ENCODE measurements at places on chromosomes 3 and 15.

GRCh38 chr3:120741837-120742197, 499 bp downstream of the RABL3 start:
- DNase-seq = peak; percentile 45

GRCh38 chr3:117811786-117812185, 1102.2 kb downstream of the TUSC7 start:
- no peak for DNase-seq

DNA sequence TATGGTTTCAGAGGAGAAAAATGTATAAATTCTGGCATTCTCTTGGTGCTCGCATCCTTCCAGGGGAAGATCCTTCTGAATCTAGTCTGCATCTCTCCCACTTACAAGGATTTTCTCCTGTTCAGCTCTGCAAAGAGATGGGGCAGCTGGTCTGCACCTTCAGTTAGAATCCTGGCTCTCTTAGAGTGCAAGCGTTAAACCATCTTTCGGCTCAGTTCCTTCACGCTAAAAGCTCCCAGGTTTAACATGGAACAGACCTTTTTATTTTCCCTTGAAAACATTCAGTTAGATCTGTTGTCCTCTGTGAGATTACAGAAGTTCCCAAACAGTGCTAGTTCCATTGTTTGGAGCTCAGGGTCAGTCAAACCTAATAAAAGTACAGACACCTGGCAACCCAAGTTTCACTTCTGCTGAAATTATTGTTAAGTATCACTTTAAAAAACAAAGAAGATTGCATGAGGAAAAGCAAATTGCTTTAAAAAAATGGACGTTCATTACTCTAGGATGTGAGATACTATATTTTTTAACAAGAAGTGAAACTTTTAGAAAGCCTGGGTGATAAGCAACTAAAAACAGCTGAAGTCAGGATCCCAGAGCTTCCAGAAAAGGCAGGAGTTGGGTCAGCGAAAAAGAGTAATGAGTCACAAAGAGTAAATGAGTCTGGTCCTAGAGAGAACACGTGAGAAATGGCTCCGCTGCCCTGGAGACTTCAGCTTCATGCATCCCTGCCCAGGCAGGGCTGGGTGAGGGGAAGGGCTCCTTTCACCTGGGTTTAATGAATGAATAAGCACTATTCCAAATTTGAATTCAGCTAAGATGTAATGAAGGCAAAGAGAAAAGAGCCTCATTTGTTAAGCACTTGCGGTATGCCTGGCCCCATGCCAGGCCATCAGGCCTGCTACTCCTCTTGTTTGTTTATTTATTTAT, 63.3 kb downstream of the ABTB1 start:
- peak; percentile 92 for DNase-seq

DNA sequence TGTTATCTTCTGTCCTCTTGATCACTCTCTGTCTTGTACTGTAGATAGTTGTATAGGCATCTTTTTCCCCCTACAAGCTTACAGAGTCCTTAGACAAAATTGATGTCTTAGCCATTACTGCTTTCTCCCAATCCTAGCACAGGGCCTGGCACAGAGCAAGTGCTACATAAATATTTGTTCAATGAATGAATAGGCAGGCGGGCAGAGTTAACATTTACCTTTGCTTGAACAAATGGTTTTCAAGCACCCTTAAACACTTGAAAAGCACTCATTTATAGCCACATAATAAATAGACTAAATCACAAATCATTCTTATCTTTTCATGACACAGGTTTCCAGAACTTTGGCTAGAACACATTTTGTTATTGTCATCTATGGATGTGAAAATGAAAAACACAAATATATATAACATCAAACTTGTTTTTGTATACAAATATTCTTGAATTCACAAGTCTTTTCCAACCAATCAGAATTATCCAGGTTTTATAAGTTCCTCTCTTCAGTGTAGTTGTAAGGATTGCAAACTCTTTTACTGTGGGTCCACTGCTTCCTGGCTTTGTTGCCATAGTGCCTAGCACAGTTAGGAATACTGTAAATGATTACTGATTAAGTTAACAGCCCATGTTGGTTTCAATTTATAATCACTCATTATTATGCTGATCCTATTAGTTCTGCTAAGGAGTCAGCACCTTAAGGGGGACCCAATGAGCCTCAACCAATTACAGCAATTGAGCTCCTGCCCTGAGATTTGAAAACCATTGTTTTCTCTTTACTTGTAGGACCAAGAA, 61.9 kb downstream of the ISL2 start:
- DNase-seq = no peak

DNA sequence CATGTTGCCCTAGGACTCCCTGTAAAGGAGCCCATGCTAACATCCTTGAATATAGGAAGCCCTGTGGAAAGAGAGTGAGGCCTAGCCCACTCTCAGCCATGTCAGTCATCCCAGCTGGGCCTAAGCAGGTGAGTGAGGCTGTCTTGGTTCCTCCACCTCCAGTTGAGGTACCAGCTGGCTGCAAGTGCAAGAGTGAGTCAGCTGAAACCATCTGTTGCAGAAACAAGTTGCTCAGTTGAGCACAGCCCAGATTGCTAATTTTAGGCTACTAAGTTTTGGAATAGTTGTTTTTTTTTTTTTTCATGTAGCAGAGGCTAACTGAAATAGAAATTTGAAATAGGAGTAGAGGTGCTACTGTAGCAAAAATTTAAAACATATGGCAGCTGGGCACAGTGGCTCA, 43.7 kb upstream of the ADPGK start:
- no peak for DNase-seq

DNA sequence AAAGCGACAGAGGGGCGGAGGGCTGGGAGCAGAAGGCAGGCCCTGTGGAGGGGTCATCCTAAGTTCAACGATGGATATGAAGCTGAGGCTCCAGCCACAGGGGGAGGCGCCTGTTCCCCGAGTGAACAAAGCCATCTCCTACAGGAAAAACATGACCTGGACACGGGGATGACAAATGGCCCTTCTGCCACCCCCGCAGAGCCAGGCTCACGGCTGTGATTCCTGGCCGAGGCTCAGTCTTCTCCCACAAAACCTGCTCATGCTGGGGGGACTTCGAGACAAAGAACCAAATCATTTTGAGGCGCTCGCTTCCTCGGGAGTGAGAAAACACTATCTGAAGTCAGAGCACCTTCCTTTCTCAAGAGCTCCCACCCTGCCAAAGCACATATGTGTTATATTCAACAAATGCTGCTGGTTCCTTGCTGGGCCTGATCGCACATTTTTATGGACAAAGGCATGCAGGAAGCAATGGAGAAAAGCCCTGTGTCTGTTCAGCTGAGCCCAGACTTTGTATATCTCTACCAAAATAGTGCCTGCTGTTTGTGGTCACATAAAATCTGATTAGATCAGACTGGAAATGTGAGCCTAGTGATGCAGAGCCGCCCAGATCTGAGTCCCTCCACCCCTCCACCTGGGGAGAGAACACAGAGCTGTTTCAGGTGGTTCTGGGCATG, 5.6 kb downstream of the RBP1 start:
- DNase-seq = no peak

DNA sequence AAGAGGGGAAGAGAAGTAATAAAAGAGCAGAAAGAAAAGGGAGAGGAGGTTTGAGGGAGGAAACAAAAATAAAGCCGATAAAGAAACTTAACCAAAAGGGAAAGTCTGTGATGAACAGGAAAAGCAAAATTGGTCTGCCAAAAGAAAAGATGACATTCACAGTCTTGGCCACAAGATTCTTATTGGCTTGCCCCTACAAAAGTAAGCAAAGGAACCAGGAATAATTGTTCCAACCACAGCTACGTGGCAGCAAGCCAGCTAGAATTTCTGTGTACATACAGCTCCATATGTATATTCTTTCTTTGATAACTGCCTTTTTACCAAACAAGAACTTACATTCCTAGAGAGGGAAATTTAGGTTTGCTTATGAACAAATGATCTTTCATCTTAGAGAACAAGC, 79.6 kb downstream of the MLH1 start:
- DNase-seq = peak; percentile 7

DNA sequence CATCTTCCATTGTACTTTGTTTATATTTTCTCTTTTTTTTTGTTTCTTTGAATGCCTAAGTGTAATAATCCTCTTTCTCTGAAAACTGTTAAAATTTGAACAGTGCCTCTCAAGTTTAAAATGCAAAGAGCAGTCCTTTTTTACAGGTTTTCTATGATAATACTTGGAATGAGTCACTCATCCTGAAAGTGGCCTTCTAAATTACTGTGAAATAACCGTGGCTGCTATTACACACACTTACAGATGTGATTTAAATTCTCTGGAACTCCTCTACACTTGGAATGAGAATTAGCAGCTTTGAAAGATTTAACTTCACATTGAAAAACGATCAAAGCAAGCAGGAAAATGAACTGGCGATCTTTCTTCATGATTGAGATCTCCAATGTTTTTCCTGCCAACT, 105.9 kb downstream of the ROBO1 start:
- no peak for DNase-seq

- DNase-seq = peak; percentile 5
Observed at GRCh38 chr3:124584552-124585391, 145.5 kb upstream of the UMPS start.

- peak; percentile 59 for DNase-seq
Observed at GRCh38 chr15:90159213-90159612, 41.9 kb upstream of the SEMA4B start.

DNA sequence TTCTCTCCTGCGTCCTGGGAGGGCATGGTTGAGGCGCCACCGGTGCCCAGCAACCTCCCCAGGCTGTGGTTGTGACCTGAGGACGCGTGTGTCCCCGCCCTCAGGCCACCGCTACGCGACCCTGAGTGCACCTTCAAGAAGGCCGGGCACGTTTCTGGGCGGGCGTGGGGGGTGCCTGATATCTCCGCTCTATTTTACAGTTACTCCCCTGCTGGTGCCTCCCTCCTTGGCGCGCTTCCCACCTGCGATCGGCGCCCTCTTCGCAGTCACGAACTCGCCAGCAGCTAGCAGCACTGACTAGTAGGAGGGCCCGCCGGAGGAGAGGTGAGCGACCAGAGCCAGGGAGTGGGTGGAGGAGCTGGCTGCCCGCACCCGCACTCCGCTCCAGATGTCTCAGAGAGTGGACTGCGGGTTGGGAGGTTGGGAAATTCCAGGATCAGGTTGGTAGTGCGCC, 43.2 kb upstream of the POLG start:
- DNase-seq = no peak

GRCh38 chr15:67548862-67549651, 6.6 kb downstream of the MAP2K5 start:
- DNase-seq = peak; percentile 60

DNA sequence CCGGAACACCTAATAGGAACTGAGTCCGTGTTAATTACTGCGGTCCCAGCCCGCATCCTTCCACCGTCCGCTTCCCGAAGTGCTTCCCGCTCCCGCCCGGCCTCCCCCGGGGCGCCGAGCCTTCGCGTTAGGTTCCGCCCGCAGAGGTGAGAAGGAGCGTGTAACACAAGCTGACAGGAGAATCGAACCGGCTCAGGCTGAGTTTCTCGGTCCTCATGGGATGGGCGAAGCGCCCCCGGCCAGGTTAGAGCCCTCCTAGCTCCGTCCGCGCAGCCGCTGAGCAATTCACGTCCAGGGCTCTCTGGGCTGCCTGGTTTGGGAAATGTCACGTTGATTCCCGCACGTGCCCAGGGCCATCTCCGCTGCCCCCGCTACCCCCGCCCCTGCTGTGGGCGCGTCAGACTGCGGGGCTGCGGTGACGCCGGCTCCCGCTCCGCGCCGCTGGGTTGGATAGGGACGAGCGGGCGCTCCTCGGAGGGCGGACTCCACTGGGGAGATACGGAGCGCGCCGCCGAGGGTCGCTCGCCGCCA, 954 bp downstream of the CLDN11 start:
- DNase-seq = no peak

DNA sequence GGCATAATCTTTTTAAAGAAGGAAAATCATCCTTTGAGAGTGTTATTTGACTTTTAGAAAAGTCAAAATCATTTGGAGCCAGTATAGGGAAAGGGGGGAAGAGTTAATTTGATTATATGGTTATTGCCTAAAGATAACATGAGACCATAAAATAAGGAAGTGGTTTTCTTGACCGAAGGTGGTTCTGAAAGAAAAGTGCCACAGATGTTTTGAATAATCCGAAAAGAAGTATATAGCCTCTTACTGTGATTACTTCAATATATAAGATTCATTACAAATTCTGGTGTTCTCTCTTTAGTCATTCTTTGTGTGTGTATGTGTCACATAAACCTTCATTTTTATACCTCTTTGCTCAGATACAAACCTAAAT, 1.1 kb downstream of the DNAJB11 start:
- peak; percentile 17 for DNase-seq

- DNase-seq = no peak
Observed at GRCh38 chr3:141280690-141281089, 49.1 kb downstream of the PXYLP1 start.

GRCh38 chr15:58587486-58587885, 155.7 kb downstream of the LIPC start:
- DNase-seq = no peak

GRCh38 chr15:65379986-65380385, 2.2 kb upstream of the IGDCC3 start:
- no peak for DNase-seq

DNA sequence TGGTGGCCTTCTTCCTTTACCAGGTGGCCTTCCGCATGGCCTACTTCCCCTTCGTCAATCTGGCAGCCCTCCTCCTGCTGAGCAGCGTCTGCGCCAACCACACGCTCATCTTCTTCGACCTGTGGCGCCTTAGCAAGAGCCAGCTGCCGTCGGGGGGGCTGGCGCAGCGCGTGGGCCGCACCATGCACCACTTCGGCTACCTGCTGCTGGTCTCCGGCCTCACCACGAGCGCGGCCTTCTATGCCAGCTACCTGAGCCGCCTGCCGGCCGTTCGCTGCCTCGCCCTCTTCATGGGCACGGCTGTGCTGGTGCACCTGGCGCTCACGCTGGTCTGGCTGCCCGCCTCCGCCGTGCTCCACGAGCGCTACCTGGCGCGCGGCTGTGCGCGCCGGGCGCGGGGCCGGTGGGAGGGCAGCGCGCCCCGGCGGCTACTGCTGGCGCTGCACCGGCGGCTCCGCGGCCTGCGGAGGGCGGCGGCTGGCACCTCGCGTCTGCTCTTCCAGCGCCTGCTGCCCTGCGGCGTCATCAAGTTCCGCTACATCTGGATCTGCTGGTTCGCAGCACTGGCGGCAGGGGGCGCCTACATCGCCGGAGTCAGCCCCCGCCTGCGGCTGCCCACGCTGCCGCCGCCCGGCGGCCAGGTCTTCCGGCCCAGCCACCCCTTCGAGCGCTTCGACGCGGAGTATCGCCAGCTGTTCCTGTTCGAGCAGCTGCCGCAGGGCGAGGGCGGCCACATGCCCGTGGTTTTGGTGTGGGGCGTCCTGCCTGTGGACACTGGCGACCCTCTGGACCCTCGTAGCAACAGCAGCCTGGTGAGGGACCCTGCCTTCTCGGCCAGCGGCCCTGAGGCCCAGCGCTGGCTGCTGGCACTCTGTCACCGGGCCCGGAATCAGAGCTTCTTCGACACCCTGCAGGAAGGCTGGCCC, 9.9 kb downstream of the DISP2 start:
- DNase-seq = peak; percentile 93

- DNase-seq = no peak
Observed at GRCh38 chr15:81942655-81943195, 103.1 kb downstream of the MEX3B start.

DNA sequence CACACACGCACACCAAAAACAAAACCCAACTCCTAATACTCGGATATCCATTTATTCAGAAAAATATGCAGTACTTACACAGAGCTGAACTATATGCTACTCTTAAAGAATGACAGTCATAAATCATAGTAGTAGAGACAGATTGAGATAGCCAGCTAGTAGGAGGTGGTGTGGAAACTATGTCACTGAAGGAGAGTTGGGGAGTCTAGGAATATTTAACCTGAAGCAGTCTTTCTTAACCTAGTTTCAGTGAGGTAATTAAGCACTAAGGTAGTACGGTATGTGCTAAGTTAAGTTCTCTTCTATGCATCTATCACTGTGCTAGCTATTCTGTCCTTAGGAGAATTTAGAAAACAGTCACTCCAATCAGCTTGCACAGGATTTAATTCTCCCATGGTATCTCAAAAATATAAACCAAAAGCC, 54.2 kb downstream of the ANKRD28 start:
- DNase-seq = no peak
